ENCODE measurements at places on chromosomes 1 and 21.

- no peak for DNase-seq
These were observed 271.5 kb upstream of the BEND5 start for GRCh38 chr1:49048188-49048587.

DNA sequence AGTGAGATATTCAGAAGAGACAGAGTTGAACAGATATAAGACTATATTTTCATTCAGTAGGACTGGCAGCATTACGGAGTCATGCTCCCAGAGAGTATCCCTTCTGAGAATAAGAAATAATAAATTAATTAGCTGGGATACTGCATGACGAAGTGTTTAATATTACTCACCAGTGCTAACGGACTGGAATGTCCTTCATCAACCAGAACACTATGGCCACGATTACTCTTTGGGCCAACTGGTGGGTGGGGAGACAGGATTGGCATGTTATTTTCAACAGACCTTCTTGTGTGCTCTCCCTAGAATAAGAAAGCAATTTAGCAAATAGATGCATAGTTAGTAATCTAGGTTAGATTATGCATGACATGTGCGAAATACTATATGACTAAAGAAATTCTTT lies 32.4 kb downstream of the ERICH3 start:
- DNase-seq: no peak

GRCh38 chr1:176605176-176605575 lies 142.2 kb downstream of the PAPPA2 start:
- peak; percentile 58 for DNase-seq

DNA sequence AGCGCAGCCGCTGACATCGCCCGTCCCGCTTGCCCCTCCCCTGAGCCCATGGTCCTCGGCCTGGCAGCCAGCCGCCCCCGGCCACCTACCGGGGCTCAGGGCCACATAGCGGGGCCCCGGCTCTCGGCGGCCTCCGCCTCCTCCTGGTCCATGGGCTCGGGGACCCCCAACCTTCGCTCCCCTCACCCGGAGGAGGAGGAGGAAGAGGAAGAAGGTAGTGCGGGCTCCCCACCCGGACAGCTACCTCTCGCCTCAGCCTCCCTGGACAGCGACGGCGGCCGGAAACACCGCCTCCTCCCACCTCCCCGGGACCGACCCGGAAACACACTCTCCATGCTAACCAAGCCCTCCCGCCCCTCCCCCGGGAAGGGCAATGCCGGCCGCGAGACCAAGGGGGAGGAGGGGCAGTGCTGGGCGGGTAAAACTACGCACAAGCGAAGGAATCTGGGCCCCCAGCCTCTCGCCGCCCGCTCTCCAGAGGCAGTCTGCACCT lies at the start of gene KIAA0319L:
Gene KIAA0319L, minus strand, starts transcription at position 286 of the 493 bp plus-strand sequence. CDS start 2,912 bp downstream, outside the sequence.
- DNase-seq: no peak

DNA sequence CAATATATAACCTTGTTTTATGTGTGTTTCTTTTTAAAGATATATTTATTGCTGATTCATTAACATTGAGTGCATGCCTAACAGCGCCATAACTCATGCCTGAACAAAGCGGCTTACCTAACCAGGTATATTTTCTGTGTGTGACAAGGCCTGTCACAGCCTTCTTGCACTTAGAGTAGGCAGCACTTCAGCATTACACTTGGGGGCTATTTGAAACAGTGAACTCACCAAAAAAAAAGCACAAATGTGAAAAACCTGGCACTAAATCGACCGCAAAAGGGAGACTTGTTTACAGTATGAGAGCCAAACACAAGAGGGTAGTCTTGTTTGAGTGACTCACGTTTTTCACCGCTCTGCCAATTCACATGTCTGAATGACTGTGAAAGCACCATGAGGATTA lies 111.7 kb downstream of the DISP1 start:
- DNase-seq: peak; percentile 62

DNA sequence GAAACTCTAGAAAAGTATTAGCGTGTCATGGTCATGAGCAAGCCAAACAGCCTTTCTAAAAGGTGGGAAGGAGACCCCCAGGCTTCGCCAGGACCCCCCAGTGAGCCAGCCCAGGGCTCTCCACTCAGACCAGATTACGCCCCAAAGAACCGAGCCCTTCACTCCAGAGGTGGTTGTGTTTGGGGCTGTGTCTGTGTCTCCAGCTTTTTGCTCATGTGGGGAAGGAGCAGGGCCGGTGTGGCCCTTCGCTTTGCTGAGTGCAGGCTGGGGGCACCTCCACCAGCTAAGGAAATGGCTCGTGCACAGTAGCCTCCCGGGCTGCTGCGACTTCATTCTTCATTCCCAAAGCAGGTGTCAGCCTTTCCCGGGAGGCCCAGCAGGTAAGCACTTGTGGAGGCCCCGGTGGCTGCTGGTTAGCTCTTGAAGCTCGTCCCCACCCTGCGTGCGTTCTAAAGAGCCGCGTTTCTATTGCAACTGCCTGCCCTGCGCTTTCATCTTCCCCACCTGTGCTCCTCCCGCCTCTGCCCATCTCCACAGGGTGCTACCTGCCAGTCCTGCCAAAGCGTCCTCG lies 531 bp downstream of the TSPEAR start:
- no peak for DNase-seq

- no peak for DNase-seq
These were observed 87.2 kb downstream of the LAMC2 start for GRCh38 chr1:183273300-183273699.

DNA sequence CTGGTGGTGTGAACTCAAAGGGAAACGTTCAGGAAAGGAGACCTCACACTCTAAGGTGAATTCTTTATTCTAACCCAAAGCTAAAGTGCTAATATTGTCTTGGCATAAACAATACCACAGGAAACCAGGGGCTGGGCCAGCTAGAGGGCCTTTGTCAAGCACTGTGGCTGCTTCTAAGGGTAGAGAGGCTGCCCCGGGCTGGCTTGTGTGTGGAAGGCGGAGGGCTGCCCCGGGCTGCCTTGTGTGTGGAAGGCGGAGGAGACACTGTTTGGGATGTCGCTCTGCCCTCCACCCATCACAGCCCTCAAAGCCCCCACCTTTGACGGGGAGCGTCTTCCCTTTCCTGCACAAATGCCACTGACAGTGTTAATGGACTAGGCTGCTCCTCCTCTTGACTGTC lies 216.8 kb downstream of the TOMM20 start:
- DNase-seq: no peak

GRCh38 chr1:74856174-74856573 lies 123.2 kb downstream of the TYW3 start:
- DNase-seq: no peak

DNA sequence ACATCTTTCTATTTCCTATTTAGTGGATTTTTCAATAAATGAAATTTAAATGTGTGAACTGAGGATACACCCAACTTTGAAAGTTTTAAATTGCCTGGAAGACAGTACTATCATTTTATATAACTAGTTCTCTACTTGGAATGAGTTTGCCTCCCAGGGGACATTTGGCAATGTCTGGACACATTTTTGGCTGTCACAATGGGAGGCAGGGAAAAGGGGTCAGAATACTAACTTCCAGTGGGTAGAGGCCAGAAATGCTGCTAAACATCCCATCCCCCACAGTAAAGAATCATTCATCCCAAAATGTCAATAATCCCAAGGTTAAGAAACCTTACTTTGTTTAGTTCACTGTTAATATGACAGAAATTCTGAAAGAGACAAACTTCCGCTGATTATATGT lies 13.2 kb upstream of the NRAS start:
- DNase-seq: no peak

DNA sequence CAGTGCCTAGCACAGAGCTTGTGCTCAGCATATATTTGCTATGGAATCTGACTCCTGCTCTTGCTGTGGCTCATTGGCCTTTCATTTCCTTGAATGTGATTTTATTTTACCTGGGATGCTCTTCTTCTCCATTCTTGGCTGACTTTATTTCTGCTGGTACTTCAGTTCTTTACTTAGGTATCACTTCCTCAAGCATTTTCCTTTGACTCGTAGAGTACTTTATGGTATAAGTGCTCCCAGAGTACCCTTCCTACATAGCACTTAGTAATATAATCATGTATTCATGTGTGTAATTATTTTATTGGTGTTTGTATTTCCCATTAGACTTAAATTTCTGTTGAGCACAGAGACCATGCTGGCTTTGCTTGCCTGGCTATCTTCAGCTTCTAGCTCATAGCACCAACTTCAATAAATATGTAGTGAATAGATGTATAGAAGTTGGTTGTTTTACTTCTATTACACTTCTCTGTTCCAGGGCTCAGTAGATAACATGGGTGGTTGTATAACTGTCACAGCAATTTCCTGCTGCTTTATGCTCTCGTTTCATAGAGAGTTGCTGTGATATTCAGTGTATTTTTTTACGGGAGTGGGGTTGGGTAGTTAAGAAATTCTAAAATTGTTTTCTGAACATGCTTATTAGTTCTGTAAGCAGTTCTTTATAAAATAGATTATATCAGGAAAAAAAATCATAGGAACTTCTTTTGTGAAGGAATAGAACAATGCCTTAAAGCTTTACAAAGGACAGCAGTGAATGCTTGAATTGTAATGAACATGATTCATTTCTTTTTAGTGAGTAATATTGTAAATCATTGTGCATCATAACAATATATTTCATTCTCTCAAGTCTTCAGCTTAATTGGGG lies 112.2 kb downstream of the NEK7 start:
- DNase-seq: no peak

DNA sequence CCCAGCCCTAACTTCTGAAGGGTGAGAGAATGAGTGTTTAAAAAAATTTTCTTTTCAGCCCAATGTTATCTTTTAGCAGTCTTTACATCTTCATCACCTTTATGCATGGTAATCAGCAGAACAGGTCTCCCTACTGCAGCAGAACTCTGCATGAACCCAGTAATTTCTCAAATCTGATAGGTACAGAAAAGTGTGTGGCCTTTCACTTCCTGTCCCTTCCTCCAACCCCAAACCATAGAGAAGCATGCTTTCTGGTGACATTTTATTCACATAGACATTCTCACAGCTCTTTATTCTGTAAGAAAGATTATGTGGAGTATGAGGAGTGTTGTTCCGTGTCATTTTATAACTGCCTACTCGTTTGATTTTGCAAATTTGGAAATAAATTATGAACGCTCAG lies 68.6 kb downstream of the RPAP2 start:
- no peak for DNase-seq

DNA sequence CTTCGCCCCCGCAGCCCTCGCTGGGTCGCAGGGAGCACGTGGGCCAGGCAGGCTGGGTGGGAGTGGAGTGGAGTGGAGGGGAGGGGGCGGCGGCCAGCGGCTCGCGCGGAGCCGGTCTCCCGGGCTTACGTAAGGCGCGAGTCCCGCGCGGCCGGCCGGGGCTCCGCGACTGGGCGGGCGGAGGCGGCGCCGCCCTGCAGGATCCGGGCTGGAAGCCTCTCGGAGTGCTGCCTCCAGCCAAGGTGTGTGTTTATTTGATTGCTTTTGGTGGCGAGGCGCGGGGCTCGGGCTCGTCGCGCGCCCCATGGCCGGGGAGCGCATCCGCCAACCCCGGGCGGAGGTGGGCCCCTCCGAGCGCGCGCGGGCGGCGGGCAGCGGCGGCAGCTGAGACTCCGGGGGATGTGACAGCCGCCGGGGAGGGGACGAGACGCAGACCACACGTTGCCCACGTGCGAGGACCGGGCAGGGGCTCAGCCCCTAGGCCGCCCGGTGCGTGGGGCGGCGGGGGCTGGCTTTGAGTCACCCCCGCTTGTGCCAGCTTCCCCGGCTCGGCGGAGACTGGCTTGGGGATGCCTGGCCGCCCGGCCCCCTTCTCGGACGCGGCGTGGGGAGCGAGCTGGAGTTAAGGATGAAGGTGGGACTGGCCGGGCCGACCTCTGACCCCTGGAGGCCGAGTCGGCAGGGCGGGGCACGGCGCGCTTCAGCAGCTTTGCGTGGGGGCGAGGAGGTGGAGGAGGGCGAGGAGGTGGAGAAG lies 402 bp upstream of the AK4 start:
- DNase-seq: peak; percentile 34

DNA sequence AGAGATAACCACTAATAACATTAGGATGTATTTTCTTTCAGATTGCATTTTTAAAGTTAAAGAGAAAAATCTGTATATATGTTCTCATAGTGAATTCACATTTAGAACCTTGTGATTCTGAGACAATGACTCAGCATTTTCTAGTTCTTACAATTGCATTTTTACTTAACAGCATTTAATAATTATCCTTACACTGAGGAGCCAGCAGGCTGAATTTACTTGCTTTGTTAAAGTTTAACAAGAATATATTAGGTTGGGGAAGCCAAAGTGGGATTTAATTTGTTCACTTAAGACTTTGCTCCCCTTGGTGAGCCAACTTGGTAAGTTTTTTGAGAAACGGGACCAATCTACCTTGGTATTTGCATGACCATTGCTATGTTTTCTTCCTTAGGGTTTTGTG lies 4.5 kb downstream of the PATJ start:
- peak; percentile 38 for DNase-seq

DNA sequence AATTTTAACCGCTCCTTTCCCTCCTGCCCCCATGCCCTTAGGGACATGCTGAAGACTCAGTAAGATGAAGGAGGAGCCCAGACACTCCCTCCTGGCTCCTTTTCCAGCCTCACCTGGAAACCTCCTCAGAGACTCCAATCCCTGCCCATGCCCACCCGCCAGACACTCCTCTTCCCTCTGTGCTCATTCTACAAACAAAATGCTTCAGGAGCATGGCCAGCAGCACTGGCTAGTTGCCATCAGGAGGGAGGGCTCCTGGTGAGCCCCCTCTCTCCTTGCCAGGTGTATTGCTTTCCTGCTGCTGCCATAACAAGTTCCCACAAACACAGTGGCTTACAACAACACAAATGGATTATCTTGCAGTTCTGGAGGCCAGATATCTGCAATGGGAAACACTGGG lies 126.1 kb downstream of the PSMG1 start:
- no peak for DNase-seq

DNA sequence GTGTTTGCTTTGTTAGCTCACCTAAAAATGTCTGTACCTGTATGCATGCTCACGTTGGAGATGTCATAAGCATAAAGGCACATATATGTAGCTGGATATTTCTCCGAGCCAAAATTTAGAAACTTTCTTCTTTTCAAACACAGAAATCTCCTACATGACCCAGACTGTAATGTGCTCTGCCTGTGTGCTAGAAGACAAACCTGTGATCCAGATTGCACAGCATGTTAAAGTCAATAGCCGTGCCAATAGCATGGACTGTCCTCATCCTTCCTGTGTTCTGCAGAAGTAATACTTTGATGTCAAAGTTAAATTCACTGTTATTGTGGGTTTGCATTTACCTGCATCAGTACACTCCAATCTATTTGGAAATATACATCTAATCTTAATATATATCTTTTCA lies 346.2 kb upstream of the ZRANB2 start:
- DNase-seq: no peak

- DNase-seq: no peak
These were observed 37.0 kb upstream of the ENAH start for GRCh38 chr1:225689882-225690459.
